Stimulated activated CD8-positive, alpha-beta memory T cell treated with anti-CD3 and anti-CD28 coated beads, Interleukin-4, amount 100 ng/mL, for 1 hour (primary cell): ENCODE measurements at places on chromosomes 7 and 10.

GRCh38 chr10:7492660-7493046, 81.8 kb upstream of the SFMBT2 start:
- no peak for DNase-seq

- DNase-seq: no peak
Observed at GRCh38 chr10:73167458-73167782, 388 bp downstream of the ECD start.

DNA sequence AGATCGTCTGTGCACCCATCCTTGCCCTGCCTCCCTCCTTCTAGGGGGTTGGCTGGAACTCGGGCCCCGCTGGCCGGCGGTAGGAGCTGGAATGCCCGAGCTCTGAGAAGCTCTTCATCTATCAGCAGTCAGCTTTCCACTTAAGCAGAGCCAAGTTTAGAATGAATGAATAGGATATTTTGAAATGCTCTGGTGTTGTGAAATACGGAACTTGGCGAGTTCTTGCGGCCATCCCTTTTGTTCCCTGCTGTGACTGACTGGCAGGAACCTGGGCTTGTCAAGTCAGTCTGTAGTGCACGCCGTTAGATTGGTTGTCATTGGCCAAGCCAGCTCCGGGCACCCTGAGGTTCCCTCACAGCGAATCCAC, 33.3 kb downstream of the FOXK1 start:
- no peak for DNase-seq

- no peak for DNase-seq
Observed at GRCh38 chr10:47098238-47098637, 187.0 kb downstream of the PTPN20 start.

DNA sequence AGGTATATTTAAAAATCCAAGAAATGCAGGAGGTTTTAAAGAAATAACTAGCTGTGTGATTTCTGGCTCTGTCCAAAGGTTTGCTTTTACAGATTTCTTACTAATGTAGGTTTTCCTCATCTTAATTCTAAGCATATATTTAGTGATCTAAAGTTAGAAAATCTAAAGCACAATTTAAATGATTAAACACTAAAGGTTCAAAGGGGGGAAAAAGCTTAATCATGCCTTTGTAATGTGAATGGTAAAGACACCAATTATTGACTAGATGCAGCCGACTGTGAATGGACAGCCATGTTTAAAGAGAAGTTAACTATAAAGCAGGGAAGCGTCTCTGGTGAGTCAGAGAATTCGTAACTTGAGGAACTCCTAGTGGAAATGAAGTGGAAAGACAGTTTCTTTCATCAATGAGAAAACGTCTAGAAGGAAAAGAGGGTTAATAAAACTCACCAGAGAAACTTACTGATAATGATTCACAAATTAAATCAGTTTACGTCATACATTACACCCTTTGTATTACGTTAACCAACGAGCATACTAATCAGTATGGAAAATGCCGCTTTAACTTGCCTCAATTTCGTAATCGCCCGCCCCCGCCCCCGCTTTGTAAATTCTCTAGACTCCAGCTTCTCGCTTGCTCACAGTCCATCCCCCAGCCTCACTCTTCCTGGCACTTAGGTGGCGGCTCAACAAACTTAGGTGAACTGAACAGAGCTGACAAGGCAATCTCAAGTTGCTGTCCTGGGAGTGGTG, 1.1 kb upstream of the HBP1 start:
- DNase-seq: no peak

- no peak for DNase-seq
Observed at GRCh38 chr7:46607176-46607575, 686.1 kb upstream of the IGFBP3 start.

- DNase-seq: no peak
Observed at GRCh38 chr7:375321-375831, 85.4 kb downstream of the FOXL3 start.

- DNase-seq: no peak
Observed at GRCh38 chr10:86300931-86301830, 65.4 kb downstream of the GRID1 start.

DNA sequence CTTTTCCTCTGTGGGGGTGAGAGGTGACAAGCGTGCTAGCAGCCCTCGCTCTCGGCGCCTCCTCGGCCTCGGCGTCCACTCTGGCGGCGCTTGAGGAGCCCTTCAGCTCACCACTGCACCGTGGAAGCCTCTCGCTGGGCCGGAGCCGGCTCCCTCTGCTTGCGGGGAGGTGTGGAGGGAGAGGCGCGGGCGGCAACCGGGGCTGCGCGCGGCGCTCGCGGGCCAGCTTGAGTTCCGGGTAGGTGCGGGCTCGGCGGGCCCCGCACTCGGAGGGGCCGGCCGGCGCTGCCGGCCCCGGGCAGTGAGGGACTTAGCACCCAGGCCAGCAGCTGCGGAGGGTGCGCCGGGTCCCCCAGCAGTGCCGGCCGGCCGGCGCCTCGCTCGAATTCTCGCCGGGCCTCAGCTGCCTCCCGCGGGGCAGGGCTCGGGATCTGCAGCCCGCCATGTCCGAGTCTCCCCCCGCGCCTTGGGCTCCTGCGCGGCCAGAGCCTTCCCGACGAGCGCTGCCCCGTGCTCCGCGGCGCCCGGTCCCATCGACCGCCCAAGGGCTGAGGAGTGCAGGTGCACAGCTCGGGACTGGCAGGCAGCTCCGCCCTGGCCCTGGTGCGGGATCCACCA, 352.8 kb upstream of the PODXL start:
- no peak for DNase-seq
